ENCODE measurements at places on chromosomes 7 and 10. TPM values are rescaled to one million over a fixed set of nuclear protein-coding genes. Genes with fewer than 3 reads are reported as not detected.

Gene EZH2
- polyA plus RNA-seq = 10.1 TPM

Gene TAS2R4
- polyA plus RNA-seq = not detected

Gene CYP3A7
- not detected for polyA plus RNA-seq

Gene FAM171A1
- polyA plus RNA-seq = 5.0 TPM

Gene AASS
- 1.8 TPM for polyA plus RNA-seq

Gene ITPRIP
- 12.3 TPM for polyA plus RNA-seq

Gene TEX36
- not detected for polyA plus RNA-seq

Gene UTF1
- polyA plus RNA-seq = not detected

Gene PYROXD2
- polyA plus RNA-seq = 2.4 TPM

Gene PRPS1L1
- not detected for polyA plus RNA-seq

Gene PODXL
- polyA plus RNA-seq = 2.9 TPM

Gene SYT15
- 0.92 TPM for polyA plus RNA-seq

Gene SORBS1
- 34.4 TPM for polyA plus RNA-seq

Gene CAMK2G
- polyA plus RNA-seq = 7.5 TPM

Gene MSMB
- polyA plus RNA-seq = not detected

Gene RBM20
- polyA plus RNA-seq = 2.3 TPM

Gene GPR15LG
- polyA plus RNA-seq = not detected

Gene ZNF365
- polyA plus RNA-seq = 0.40 TPM

Gene MAD1L1
- polyA plus RNA-seq = 36.0 TPM

Gene RET
- 1.9 TPM for polyA plus RNA-seq

Data from stomach (tissue), 19 donors.